ENCODE measurements at places on chromosomes 1 and 21.
A peak's percentile ranks its signal among the peaks of the same experiment; 100 is the strongest.

DNA sequence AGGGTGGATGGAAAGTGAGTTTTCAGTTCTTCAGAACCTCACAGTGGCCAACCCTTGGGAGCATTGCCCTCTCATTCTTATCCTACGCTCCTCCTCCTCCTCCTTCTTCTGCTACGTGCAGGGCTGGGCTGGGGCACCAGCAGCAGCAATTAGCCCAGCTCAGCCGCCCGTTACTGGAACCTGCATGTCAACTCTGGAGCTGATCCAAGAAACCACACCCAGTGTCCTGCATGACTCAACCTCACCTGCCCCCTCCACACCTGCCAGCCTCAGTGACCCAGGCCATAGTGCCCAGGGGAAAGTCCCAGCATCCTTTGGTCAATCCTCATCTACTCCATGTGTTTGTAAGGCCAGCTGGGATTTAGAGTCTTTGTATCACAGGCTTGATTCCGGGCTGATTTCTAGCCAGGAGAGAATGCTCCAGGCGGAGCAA lies 12.6 kb downstream of the ELF3 start:
- no peak for DNase-seq

DNA sequence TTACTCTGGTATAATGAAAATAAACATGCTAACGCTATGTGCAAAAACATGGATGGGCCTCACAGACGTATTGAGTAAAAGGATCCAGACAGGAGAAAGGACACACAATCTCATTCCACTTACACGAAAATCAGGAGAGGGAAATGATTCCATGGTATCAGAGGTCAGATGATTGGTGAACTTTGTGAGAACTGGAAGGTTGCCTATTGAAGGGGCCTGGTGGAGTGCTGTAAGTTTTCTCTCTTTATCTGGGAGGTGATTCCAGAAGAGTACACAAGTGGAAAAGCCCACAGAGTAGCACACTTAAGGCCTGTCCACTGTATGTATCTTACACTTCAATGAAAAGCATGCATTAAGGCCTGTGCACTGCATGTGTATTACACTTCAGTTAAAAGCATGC lies 9.6 kb downstream of the GSTM2 start:
- no peak for DNase-seq

GRCh38 chr1:167446966-167447365 lies 71.4 kb downstream of the CD247 start:
- DNase-seq = peak; percentile 7

DNA sequence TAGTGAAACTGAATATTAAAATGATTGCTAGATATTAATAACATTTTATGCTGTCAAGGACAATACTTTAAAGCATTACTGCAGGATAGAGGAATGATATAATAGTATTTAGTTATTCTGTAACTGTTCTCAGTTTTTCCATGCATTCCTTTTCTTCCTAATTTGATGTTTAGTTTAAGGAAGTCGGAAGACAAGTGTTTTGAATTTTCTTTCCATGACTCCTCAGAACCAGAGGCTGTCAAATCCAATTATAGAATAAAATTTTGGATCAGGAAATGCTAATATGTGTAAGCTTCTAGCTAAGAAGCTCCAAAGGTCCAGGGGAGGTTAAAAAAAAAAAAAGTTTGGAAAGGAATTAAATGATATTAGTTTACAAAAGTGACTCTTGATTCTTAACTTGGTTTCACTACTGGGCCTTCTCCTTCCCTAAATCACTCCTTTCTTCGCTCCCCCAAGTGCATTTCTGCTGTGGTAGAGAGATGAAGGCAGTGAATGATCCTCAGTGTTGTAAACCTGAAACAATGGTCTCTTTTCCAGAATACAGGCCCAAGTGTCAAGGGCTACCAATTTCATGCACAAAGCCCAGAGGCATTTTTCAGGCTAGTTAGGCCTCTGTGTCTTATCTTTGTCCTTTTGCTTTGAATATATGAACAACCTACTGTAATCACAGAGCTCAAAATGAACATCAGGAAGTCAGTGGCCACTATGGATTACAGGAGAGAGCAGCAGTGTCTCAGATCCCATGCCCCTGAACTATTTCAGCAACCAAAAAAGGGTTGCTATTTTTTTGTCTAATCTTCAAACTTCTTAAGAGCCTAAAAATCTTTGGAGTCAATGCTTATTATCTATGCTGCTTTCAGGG lies 6.2 kb downstream of the ADSS2 start:
- DNase-seq = no peak

DNA sequence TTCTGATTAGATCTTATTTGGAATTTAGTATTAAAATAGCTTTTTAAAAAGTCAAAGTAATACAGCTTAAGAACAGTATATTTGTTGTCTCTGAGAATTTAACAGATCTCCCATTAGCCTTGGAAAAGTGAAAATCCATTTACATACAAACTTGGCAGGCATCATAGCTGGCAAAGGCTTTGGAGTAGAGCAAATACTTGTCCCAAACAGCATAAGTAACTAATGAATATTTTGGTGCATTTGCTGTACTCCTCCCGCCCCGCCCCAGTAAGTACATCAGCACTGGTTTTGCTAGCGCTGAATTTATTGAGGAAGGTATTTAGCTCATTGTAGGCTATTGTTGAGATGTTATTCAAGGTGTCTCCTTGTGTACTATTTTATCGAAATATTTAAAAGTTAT lies 417.7 kb upstream of the KAZN start:
- DNase-seq = no peak

DNA sequence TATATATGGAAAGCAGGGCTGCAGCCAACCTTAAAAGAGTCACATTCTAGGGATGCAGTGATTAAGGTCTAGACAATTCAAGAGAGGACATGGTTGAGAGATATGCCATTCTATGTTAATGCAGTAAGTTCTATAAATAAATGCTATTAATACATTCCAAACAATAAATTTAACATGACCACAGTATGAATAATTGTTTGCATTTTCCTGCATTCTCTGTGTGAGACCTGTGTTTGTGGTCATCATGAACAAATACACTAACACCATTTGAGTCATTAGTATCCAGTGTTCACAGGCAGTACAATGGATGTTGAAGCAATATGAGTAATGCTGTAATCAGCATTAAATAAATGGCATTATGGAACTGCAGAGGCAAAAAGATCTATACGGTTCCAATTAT lies 5.5 kb upstream of the ZRANB2 start:
- no peak for DNase-seq
